Dorsolateral prefrontal cortex (tissue), 122 donors: ENCODE measurements at places on chromosomes 7 and 10.

GRCh38 chr10:16510843-16511242 lies 10.8 kb downstream of the C1QL3 start:
- DNase-seq, result no peak

GRCh38 chr10:71159892-71160291 lies 52.5 kb upstream of the UNC5B start:
- DNase-seq, result no peak

DNA sequence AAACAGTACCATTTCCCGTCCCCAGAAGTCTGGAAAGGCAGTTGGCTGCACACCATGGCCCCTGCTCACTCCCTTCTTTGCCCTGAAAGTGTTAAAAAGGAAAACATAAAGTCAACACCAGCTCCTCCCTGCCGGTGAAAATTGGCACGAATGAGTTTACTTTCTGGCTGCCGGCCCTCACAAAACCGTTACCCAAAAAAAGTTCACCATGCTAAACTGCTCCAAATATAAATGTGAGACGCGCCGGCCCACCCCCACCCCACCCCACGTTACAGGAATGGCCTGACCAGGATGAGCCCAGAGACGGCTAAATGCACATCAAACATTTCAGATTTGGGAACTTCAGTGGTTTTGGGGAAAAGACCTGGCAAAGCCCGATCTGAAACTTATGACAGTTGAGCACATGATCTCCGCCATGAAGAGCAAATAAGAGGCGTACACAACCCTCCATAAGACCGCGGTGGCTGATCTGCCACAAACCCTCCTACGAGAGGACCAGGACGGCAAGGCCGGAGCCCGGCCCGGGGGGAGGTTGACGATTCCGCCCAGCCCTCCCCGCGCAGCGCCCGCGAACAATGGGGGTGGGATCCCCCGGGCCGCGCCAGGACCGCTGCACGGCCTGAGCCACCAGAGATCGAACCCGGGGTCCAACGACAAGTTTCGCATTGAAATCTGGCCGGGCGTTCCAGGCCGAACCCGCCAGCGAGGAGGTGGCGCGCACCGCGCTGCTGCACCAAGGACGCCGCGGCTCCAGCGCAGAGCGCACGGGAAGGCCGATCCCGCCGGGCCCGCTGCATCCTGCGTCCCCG lies 952 bp downstream of the DIP2C start:
- no peak for DNase-seq

DNA sequence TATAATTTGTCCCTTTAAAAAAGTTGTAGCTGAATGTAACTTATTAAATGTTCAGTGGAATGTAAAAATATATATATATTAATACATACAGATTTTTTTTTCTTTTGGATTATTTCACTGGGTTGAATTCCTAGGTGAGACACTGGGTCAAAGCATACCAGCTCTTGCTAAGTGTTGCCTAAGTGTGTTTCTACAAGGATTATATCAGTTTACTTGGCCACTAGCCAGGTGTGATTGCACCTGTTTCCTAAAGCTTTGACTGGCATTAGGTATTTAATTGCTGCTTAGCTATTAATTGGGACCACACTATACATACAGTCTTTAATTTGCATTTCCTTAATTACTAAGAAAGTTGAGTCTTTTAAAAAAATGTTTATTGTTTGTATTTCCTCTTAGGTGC lies 5.5 kb upstream of the ELOVL3 start:
- no peak for DNase-seq

DNA sequence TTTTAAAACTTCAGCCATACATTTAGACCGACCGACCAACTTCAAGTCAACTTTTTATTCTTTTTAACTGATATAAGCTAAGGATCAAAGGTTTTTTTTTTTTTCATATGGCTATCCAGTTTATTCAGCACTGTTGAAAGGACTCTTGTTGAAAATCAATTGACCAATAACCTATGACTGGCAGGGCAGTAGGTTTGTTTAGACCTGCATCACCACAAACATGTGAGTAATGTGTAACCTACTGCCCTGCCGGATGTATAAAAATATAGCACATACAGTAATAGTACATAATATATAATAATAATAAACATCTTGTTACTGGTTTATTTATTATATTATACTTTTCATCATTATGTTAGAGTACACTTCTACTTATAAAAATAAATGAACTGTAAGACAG lies 434.6 kb upstream of the SEMA3A start:
- DNase-seq, result no peak

DNA sequence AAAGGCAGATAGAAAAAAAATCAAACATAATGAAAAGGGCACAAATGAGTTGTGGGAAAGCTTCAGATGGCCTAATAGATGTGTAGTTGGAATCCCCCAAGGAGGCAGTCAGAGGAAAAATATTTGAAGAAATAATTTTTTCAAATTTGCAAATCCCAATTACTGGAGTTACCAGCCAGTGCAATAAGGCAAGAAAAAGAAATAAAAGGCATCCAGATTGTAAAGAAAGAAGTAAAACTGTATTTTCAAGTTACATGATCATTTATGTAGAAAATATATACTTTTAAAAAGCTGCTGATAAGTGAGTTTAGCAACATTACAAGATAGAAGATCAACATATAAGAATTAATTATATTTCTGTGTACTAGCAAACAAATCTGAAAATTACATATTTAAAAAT lies 329.0 kb downstream of the SDK1 start:
- DNase-seq, result no peak

GRCh38 chr10:25842146-25842545 lies 91.9 kb upstream of the MYO3A start:
- no peak for DNase-seq

- DNase-seq, result no peak
These were observed 36.6 kb downstream of the TCERG1L start for GRCh38 chr10:131274883-131275282.

- DNase-seq, result no peak
These were observed 22.6 kb downstream of the GALNT11 start for GRCh38 chr7:152048051-152048450.

- DNase-seq, result peak; percentile 57
These were observed 2.2 kb downstream of the CFAP46 start for GRCh38 chr10:132939957-132940790.
